Stimulated activated CD4-positive, alpha-beta T cell treated with anti-CD3 and anti-CD28 coated beads, Interleukin-2, amount 100 ng/mL, for 48 hours (primary cell): ENCODE measurements at places on chromosomes 6 and 20.

GRCh38 chr6:158131926-158132325 lies 36.1 kb downstream of the SERAC1 start:
- no peak for DNase-seq

- DNase-seq: no peak
Measured at GRCh38 chr6:166768761-166769160, 141.7 kb upstream of the RPS6KA2 start.

DNA sequence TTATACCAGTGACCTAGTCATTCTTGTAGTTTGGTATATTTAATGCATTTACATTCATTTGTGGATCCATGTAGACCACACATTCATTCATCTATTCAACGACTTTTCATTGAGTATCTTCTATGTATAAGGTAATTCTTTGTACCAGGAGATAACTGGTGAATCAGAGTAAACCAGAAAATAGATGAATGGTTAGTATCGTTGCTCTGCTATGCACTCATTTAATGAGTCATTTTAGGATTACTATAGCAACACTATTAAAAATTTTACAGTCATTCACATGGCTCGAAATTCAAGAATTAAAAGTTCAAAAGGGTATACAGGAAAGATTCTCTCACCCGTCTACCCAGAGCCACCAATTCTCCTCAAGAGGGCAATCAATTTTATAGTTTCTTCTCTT lies 26.8 kb downstream of the DOK5 start:
- no peak for DNase-seq

DNA sequence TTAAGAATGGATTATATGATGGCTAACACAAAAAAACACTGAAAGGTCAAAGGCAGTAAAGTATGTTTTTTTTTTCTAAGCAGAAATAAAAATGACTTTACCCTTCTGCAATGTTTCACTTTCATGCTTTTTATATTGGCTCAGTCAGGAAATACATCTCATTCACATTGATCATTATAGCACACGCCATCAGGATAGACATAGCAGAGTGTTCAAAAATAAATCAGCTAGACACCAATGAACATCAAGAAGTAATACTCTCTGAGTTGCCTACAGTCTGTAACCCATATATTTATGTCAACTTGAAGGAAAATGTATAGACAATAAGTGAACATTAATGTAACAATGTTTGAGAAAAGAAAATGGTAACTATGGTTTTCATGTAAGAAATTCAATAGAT lies 535.2 kb upstream of the EPHA7 start:
- no peak for DNase-seq

DNA sequence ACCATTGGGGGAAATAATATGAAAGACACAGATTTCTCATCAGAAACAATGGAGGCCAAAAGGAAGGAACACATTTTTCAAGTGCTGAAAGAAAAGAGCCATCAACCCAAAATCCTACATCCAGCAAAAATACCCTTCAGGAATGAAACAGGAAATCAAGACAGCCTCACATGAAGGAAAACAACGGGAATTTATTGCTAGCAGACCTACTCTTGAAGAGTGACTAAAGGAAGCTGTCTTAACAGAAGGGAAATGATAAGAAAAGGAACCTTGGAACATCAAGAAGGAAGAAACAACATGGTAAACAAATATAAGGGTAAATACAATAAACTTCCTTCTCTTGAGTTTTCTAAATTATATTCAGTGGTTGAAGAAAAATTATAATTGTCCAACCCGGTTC lies 44.2 kb downstream of the RNF24 start:
- DNase-seq: no peak

DNA sequence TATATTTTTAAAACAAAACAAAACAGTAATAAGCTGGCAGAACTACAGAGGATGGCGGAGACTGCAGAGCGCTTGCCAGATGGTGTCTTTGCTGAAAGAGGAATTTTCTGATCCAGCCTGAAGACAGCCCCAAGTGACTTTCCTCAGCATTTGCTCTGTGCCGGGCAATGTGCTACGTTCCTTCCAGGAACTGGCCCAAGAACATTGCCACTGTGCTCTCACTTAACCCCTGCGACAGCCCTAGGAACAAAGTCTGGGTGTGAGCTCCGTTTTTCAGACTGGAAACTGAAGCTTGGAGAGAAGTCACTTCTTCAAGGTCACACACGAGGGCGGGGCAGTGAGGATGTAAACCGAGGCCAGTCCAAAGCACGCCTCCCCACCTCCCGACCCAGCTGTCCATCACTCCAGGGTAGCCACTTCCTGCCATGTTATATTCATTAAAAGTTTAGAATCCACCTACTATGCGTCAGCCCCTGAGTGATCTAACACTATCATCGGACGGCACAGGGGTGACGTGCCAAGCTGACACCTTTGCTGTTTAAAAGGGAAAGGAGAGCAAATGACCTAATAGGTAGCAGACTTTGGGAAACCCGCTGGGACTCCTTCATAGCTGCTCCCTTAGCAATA lies 22.3 kb upstream of the BMP7 start:
- DNase-seq: no peak

DNA sequence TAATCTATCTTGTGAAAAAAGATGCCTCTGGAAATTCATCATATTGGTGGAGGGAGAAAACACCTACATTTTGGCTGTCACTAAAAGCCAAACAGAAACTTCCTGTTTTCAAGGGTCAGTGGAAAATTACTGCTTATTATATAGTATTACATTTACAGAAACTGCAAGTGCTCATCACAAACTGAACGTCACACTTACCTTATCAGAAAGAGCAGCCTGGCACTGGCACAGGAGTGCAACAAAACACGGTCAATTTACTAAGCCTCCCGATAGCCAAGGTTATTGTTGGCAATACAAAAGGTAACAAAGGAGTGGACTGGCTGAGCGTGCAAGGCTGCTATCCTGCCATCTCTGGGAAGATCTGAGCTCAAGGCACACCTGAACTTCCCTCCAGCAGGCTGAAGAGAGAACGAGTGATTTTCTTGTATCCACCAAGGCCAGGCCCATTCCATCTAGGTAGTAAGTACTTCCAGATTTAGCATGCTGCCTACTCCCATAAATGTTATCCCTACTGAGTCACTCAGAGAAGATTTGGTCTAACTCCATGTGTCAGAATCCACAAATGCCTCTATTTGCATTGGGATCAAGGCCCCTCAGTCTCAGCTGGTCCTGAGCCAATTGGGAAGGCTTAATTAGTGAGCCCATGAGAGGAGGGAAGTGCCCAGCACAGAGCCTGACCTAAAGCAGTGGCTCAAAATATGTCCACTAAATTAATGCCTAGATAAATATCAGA lies 399.8 kb downstream of the BTBD9 start:
- no peak for DNase-seq

DNA sequence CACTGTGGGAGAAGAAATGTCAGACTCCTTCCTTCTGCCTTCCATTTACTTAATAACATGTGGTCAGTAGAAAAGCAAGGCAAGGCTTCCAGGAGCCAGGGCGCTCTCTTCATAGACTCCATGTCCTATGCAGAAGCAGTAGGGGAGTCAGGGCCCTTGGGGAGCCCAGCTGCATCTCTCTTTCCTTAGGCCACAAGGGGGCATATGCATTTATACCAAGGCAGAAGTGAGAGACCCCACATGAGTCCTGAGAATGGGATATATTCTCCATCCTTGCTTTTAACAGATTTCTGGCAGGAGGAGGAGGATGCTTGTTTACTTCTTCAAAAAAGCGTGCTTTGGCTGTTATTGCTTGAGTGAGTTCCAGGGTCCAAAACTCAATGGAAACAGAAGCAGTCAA lies 198.5 kb downstream of the HIVEP2 start:
- DNase-seq: no peak

GRCh38 chr6:44359973-44360372 lies 17.5 kb downstream of the SPATS1 start:
- no peak for DNase-seq

DNA sequence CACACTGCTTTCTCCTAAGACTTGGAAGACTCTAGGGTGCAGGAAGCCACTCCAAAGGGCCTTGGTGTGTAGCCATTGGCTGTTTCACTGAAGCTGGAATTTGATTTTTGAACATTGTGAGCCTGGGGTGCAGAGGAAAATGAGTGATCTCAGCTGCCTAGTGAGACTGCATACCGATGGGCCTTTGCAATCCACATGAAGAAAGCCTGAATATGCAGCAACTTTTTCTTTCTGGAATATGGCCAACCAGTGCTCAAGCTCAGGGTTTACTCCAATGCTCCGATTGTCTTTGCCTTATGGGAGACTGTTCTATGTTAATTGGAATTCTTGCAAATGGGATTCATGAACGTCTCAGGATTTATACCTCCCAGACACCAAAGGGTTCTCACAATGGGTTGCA lies 242.6 kb downstream of the DOK5 start:
- DNase-seq: no peak

DNA sequence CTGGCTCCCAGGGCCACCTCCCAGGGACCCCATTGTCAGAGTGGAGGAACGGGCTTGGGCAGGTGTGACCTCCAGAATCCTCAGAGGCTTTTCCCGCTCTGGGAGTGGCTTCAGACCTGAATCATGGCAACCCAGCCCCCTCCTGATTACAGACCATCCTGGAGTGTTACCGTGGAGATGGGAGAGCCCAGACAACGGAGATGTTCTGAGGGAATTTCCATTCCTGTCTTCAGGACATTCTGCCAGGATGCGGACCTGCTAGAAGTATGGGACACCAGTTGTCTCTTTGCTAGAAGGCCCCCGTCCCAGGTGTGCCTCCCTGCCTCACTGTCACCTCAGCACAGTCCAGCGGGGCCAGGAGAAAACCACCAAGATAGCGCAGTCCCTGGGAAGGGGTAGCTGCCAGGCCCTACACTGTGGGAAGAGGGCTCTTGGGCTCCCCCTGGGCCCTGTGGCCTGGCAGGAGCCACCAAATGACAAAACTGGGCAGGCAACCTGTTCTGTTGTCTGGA lies 109.9 kb downstream of the PSMB1 start:
- no peak for DNase-seq

GRCh38 chr20:57131077-57131476 lies 135.4 kb downstream of the BMP7 start:
- DNase-seq: no peak

GRCh38 chr20:25355011-25355595 lies 35.5 kb downstream of the ABHD12 start:
- no peak for DNase-seq

- DNase-seq: no peak
Measured at GRCh38 chr20:10633718-10634117, 40.1 kb downstream of the JAG1 start.

- DNase-seq: no peak
Measured at GRCh38 chr6:163705923-163706322, 291.4 kb downstream of the QKI start.

DNA sequence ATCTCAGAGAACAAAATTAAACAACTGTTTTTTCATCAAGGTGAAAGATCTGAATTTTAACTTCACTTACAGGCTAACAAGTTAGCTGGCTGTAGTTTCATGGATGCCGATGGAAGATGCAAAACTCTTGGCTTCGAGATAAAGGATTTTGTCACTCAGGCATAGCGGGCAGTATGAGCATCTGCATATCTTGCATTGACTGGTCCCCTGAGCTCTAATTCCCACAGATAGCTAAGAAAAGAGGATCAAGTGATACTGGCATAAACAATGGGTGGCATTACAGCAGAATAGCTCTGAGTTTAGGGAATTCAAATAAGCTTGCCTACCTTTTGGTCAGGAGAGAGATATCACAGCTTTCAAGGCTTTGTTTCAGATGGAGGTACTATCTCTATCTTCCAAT lies 1.8 kb upstream of the CLVS2 start:
- no peak for DNase-seq

GRCh38 chr6:165762876-165763275 lies 99.8 kb upstream of the PDE10A start:
- DNase-seq: no peak

- DNase-seq: no peak
Measured at GRCh38 chr6:146546443-146547043, 2.9 kb downstream of the RAB32 start.

- DNase-seq: no peak
Measured at GRCh38 chr20:59210186-59210585, 46.6 kb downstream of the ZNF831 start.

GRCh38 chr20:17431621-17432364 lies 99.4 kb downstream of the BFSP1 start:
- peak; percentile 57 for DNase-seq

DNA sequence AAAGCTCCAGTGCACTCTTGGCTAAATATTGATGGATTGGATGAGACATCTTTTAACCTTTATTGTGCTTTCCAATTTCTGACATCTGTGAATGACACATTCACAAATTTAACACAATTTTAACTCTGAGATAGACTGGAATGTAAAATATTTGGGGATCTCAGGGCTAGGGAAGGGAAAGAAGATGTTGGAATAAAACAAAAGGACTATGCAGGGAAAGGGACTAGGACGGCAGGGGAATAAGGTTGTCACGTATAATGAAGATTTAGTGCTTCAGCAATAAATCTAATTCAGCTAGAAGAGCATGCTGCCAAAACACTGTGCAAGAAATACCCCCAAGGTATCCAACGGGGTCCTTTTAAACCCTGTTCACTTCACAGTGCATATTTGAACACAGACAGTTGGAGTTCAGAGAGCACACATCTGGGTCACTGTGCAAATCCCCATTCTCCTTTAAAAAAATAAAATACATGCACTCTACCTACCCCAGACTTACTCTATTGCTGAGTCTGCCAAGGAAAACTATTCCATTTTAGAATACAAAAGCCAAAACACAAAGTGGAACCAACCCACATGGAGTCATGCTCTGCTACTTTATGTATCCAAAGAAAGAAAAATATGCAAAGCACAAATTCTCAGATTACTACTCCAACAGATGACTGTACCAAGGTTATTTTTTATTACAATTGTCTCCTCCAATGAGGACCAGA lies 151.0 kb upstream of the RSPO3 start:
- DNase-seq: no peak

DNA sequence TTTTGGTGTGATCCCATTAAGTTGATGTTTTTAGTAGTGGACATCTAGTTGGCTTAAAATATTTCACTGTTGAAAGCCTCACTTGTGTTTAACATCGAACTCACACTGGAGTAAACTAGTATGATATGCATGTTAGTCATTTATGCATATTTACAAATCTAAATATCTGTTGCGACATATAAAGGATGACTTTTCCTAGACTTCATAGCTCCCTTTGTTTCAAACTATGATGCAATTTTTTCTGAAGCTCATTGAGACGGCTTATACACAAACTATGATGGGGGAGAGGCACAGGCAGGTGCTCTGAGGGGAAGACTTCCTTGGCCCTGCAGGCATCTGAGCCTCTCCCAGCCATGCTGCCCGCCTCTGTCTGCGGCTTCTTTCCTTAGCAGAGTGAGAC lies 11.8 kb upstream of the FOXC1 start:
- DNase-seq: no peak

- DNase-seq: no peak
Measured at GRCh38 chr6:89009624-89010059, 46.2 kb upstream of the RNGTT start.

- no peak for DNase-seq
Measured at GRCh38 chr20:24448170-24448569, 21.3 kb upstream of the SYNDIG1 start.

DNA sequence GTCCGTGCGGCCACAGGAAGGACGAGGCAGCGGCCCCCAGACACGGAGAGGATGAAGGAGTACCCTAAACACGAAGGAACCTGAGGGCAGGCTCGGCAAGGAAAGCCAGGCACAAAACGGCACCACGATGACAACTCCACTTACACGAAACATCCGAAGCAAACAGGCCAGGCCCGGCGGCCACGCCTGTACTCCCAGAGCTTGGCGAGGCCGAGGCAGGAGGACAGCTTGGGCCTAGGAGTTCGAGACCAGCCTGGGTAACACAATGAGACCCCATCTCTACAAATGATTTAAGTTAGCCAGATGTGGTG lies 13.4 kb downstream of the KCNQ2 start:
- no peak for DNase-seq

- no peak for DNase-seq
Measured at GRCh38 chr6:45951321-45952167, 64.1 kb downstream of the CLIC5 start.

- DNase-seq: no peak
Measured at GRCh38 chr6:32973144-32974015, 5.0 kb downstream of the BRD2 start.
